NCI-H1417 (cell line): ENCODE measurements at places on chromosomes 1 and 21.

- peak; percentile 4 for DNase-seq
Observed at GRCh38 chr1:71592646-71593274, 511.9 kb upstream of the ZRANB2 start.

- DNase-seq, result no peak
Observed at GRCh38 chr1:90823686-90824085, 106.6 kb upstream of the BARHL2 start.

- DNase-seq, result no peak
Observed at GRCh38 chr1:30741239-30741894, 16.2 kb downstream of the LAPTM5 start.

DNA sequence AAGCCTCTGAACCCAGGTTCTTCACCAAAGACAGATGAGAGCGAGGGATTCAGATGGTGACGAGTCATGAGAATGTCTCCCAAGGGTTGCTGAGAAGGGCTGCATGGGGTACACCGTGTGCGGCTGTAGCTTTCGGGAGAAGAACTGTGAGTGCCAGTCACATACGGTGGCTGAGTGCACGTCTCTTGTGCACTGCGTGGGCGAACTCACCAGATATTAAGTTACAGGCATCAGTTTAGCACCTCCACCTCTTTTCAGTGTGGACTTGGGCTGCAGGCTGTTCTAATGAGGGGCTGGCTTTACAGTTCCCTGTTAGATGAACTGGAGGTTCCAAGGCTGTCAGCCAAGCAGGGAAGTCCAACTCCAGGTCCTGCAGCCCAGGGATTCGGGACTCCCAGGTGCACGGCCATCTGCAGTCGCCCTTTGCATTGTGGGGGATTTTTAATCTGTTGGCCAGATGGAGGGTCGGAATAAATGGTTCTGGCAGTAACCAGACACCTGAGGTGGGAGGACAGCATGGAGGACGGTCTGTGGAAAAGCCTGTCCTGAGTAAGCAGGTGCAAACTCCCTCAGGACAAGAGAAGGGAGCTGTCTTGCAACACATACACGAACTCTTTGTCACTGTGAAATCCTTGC is 26.5 kb upstream of the AVPR1B start:
- peak; percentile 79 for DNase-seq

DNA sequence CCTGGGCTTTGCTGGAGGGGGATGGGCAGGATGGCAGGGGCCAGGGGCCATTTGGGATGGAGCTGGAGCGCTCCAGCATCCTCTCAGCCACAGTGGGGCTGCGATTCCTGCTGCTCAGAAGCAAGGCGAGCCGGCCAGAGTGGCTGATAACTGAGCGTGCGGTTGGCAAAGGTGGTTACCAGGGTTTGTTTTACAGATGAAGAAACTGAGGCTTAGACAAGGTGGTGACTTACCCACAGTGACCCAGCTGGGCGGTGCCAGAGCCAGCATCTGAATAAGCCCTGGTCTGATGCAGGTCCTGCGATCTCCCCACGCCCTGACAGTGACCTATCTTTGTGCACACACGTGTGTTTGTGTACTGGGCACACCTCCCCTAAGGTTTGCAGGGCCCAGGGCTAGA is 5.9 kb upstream of the PRXL2B start:
- no peak for DNase-seq

- no peak for DNase-seq
Observed at GRCh38 chr1:159961636-159962035, 7.6 kb upstream of the SLAMF9 start.

GRCh38 chr1:26537951-26538352 is 8.4 kb downstream of the RPS6KA1 start:
- no peak for DNase-seq

DNA sequence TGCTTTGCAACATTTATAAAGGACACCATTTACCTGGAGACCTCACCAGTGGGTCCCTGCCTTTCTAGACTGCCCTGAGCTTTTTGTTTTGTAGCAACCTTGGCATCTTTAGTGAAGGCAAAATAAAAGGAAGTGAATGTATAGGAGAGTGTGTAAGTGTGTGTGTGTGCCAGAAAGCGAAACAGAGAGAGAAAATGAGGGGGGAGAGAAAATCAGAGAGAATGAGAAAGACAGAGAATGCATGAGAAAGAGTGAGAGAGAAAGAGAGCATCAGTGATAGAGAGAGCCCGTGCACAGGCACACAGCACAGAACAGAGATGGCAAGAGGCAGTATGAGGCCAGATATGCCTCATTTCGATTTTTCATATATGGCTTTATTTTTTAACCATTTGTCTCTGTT is 57.5 kb downstream of the HSD3B1 start:
- no peak for DNase-seq

- DNase-seq, result no peak
Observed at GRCh38 chr1:76562292-76562691, 305.0 kb upstream of the ST6GALNAC5 start.

DNA sequence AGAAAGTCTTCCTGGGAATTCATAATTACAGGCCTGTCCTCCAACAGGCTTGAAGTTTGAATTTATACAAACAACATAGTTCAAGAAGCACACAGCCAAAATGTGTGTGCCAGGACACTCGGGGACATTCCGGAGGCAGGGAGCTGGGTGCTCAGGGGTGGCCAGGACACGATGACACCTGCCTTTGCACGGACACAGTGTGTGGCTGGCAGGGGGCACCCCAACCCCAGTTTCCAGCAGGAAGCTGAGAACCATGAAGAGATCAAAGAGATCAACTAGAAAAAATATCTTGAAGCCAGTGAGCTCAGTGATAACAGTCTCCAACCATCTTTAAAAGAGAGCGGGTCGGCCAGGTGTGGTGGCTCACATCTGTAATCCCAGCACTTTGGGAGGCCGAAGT is 32.5 kb upstream of the TRAPPC10 start:
- peak; percentile 24 for DNase-seq

DNA sequence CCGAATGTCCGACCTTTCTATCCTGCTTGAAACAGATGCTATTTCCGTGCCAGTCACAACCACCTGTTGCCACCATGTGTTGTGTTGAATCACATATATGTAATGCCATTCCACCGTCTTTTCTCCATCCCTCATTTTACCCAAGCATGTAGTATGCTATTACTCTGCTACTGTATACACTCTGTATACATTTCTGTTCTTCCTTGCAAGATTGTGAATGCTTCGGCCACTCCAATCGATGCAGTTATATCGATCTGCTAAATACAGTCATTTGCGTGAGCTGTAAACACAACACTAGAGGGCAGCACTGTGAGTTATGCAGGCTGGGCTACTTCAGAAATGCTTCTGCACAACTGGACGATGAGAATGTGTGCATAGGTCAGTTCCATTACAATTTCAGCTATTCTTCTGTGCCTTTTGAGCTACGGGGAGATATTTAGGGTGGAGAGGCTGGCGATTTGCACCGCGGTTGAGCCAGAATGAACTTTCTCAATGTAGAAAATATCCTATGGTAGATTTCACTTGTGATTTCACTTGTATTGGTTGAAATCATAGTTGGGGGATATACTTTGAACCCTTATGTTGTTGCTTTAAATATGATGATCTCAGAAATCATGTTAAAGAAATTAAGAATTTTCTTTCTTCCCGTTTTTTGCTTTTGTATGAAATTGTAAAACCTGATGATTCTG is 289.8 kb downstream of the NTNG1 start:
- peak; percentile 8 for DNase-seq

DNA sequence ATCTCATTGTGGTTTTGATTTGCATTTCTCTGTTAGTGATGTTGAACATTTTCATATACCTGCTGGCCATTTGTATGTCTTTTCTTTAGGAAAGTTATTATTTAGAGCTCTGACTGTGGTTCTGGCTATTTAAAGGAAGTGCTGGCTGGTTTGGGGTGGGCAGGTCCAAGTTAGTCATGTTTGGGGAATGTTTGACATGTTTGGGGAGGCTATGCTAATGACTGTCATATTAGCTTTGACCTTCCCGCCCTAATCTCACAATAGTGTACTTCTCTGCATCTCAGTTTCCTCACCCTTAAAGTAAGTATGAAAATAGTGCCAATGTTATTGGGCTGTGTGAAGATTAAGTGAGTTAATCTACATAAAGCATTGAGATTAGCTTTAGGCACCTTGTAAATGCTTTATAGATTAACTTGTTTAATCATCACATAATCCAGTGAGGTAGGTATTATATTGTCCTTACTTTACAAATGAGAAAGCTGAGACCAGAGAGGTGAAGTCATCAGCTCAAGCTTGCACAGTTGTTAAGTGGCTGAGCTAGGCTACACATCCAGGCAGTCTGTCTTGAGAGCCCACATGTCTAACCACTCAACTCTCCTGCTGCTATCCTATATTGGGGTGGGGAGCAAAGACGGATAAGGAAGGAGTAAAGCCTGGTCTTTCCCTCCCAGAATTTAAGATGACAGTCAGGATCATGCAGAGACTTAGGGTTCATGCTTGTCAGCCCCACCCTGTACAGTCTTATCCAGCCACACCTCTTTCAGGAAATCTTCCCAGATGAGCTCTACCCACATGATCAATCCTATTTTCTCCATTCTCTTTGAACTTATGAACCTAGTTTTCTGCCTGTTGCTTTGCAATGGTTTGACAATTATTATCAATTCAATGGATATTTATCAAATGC is 22.8 kb upstream of the CRNN start:
- no peak for DNase-seq

- DNase-seq, result peak; percentile 67
Observed at GRCh38 chr1:230067871-230068620, 1.0 kb downstream of the GALNT2 start.

DNA sequence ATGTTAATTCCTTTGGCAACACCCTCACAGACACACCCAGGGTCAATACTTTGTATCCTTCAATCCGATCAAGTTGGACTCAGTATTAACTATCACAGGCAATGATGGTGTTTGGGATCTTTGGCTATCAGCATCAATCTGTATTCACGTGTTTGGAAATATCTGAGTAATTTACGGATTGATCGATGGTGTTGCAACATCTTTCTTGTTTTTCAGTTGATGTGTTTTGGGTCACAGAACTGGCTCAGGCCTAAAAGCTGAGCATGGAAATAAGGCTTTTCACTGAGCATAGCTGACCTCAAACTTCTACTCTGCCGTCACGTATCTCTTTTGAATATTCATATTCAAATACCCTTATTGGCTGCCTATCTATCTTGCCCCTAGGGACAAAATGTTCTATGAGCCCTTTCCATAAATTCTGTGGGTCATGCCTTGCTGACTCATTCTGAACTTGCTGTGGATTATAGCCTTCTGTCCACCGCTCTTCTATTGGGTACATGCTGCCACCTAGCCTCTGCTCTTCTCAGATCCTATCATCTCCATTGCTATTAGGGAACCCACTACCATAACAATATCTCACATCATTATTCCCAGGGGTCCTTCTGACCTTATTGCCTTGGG is 156.0 kb downstream of the PDE4B start:
- peak; percentile 46 for DNase-seq

GRCh38 chr1:207349979-207350378 is 28.5 kb downstream of the CD55 start:
- no peak for DNase-seq

DNA sequence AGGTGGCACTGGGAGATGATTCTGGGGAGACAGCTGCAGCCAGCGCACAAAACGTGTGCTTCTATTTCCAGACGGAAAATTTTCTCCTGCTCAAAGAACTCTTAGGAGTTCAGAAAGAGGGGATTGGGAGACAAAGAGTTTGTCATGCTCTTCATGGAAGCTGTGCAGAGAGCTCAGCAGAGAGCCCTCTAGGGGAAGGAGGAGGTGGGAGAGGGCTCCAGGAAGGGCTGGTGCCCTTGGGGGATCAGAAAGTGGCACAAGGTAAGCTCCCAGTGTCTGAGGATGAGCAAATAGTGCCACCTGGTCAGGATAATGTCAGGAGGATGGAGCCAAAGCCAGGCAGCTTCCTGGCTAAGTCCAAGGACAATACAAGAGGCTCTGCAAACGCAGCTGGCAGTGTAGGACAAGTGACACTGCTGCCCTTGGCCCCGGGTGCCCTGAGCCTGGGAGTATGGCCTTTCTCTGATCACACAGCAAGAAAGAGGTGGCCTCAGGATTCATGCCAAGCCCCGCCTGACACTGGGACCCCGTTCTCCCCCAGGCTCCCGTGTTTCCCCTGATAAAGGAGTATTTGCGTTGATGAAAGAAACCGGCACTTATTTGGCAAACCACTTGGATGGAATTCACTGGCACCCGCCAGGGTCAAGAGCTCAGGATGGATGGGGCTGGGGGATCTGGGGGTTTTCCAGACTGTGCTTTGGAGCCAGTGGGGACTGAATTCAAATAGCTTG is 254.0 kb downstream of the PTPRU start:
- peak; percentile 58 for DNase-seq

- DNase-seq, result no peak
Observed at GRCh38 chr1:19612530-19612929, 31.6 kb upstream of the NBL1 start.

DNA sequence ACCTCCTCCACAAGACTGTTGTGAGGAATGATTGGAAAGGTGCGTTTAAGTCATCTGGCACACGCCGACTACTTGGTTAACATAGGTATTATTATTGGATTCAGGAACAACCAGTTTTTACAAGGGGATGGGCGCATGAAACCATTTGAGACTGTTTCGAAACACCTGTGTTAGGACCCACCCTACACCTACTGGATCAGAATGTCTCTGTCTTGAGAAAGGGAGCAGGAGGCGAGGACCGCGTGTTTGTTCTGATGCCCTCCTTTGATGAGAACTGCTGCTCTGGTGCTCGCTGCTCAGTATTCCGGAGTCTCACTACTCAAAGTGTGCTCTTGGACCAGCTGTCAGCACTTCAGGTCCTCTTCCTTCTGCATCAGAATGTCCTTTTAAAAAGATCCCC is 7.3 kb downstream of the H6PD start:
- DNase-seq, result no peak
